ENCODE measurements at places on chromosomes 13 and 19.

- DNase-seq: no peak
Observed at GRCh38 chr13:30908416-30908980, 2.4 kb downstream of the MEDAG start.

- no peak for DNase-seq
Observed at GRCh38 chr13:72804301-72804700, 22.4 kb downstream of the PIBF1 start.

DNA sequence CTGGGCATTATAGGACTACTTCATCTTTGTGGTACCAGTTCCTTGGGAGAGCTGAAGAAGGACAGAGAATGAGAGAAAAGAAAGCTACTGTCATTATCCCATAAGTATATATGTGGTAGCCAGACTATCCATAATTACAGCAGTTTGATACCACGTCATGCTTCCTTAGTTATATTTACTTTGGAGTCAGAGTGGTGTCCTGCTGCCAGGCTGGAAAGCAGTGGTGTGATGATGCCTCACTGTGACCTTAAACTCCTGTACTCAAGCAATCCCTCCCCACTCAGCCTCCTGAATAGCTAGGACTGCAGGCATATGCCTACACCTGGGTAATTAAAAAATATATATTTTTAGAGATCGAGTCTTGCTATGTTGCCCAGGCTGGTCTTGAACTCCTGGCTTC, 57.8 kb downstream of the WTIP start:
- DNase-seq: no peak

DNA sequence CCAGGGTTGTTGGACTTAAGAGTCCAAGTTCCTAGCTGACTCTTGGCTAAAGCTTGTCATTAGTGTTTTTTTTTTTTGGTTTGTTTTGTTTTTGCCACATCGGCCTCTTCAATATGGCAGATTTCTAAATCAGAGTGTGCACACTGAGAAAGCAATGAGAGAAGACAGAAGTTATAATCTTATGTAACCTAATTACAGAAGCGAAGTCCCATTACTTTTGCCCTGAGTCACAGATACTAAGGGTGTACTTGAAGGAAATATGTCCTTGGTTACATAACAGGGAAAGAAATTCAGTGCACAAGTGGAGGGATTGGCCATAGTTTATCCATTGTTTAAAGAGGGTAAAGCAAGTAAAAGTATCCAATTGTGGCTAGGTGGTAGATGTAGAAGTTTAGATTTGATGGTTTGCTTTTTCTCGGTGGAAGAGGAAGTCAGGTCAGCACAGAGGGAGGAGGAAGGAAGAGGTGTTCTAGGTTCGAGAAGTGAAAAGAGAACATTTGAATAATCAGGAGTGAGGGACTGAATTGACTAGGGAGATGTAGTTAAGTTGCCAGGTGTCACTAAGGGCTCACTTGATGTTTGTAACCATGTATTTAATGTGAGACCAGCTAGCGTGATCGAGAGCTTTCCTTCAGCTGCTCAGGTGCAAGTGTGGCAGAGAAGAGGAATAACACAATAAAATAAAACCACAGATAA, 12.2 kb downstream of the GTF2F2 start:
- no peak for DNase-seq

DNA sequence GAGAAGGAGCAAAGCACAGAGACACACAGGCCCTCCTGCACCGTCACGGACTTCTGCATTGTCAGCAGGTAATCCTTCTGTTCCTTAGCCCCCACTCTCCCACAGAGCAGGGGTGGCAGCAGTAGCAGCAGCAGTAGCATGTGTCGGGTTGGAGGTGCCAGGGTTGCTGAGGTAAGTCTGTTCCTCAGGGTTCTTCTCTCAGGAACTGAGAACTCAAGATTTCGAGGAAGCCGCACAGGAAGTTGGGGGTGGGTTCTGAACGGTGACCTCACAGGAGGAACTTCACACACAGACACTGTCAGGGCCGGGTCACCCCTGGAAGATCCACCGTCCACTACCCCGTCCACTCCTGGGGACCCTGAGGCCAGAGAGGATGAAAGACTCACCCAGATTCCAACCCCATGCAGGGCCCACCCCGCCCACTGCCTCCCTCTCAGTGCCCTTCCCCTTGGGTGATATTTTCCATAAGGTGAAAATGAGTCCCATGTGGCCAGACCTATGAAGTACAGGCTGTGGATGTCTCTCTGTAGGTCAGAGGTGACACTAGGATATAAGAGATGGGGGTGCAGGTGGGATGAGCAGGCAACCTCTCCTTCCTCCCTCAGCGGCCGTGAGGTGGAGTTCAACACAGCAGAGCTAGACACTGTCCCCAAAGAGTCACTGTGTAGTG, at the start of gene SIGLEC12:
SIGLEC12 (minus strand) TSS at position 207 of the 670 bp plus-strand sequence; CDS start at position 140, 67 bp downstream.
- peak; percentile 4 for DNase-seq

DNA sequence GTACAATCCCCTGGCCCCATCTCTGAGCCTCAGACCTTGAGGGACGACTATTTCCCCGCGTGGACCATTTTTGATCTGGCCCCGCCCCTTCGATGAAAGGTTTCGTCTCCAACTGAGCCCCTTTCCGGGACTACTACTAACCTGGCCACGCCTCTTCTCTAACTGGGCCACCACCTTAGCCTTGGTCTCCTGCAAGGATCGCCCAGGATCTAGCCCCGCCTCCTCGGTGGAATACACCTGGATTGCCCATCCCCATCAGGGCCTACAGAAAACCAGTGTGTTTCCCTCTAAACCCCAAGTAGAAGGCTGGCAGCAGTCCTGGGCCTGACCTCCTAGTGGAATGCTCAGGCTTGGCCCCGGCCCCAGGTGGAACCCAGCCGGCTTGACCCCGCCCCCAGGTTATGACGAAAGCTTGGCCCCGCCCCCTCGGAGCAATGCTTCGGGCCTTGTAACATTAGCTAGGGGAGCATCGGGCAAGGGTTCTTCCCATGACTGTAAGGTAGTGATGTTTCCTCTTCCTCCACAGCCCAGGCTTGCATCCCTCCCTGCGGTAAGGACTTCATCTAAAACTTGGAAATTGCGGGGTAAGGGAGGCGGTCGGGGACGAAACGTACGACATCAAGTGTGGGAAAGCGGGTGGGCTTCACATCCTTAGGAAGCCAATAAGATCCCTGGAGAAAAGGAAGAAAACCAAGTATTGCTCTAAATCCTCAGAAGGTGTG, 9.1 kb downstream of the SPACA6 start:
- peak; percentile 58 for DNase-seq

GRCh38 chr19:1045247-1045603, 5.3 kb downstream of the ABCA7 start:
- DNase-seq: peak; percentile 49

- DNase-seq: no peak
Observed at GRCh38 chr13:75705395-75705794, 69.3 kb downstream of the LMO7 start.

DNA sequence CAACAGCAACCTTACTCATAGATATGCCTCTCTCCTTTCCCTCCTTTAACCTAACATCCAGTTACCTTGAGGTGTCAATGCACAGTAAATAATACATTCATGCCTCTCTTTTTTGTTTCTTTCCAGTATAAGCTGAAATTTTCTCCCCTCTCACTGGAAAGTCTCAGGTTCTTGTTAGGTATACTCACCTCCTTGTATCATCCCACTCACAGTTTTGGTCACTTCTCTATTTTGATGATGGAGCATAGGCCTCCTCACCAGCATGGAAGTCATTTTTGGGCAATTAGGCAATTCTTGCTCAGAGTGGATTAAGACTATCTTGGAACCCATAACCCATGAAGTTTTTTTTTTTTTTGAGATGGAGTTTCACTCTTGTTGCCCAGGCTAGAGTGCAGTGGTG, 5.7 kb upstream of the LGALS14 start:
- DNase-seq: no peak

DNA sequence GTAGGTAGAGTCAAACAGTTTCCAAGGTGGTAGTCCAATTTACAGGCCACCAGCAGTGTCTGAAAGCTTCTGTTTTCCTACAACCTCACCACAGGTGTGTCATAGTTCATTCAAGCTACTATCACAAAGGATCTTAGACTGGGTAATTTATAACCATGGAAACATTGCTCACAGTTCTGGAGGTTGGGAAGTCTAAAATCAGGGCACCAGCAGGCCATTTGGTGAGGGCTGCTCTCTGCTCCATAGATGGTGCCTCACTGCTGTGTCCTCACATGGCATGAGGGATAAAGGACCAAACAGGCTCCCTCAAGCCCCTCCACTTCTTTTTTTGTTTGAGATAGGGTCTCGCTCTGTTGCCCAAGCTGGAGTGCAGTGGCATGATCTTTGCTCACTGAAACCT, 60.6 kb downstream of the ING1 start:
- DNase-seq: no peak

GRCh38 chr13:103878891-103879605, 812.8 kb upstream of the SLC10A2 start:
- no peak for DNase-seq

- DNase-seq: peak; percentile 83
Observed at GRCh38 chr19:940591-941291, 14.9 kb downstream of the ARID3A start.

GRCh38 chr19:2902590-2903218, 2.0 kb downstream of the ZNF57 start:
- no peak for DNase-seq

- no peak for DNase-seq
Observed at GRCh38 chr13:113406321-113407102, 42.6 kb upstream of the GRTP1 start.

GRCh38 chr19:58229255-58229639, 533 bp downstream of the ZNF544 start:
- DNase-seq: peak; percentile 13

- no peak for DNase-seq
Observed at GRCh38 chr19:30741566-30741965, 369.4 kb downstream of the ZNF536 start.

All from CD4-positive, alpha-beta T cell treated with Interleukin-17A for 4 hours (primary cell).